Activated gamma-delta T cell (primary cell): ENCODE measurements at places on chromosomes 4 and X.

GRCh38 chr4:113006632-113007031 is 42.8 kb upstream of the ANK2 start:
- DNase-seq = no peak

GRCh38 chr4:148704291-148704690 is 262.1 kb upstream of the NR3C2 start:
- no peak for DNase-seq

- DNase-seq = no peak
Observed at GRCh38 chr4:122701061-122701460, 31.4 kb upstream of the BBS12 start.

GRCh38 chr4:187789078-187789477 is 206.5 kb upstream of the ZFP42 start:
- no peak for DNase-seq

- DNase-seq = no peak
Observed at GRCh38 chr4:142567199-142567598, 278.9 kb downstream of the INPP4B start.

DNA sequence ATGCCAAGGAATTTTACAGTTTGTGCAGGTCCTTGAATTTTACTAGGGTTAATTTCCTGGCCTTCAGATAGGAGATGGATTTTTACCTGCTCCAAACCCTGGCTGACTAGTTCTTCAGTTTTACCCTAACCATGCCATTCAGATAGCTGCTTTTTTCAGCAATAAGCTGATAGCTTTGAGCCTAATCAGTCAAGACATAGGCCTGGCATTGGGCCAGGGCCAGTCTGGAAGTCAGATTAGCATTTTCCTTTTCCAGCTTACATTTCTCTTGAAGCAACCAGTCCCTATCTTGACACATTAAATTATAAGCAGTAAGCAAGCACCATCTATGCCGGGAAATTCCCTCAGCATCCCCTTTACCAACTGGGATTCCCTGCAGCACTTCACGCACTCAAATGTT is 177.1 kb downstream of the ADGRA3 start:
- no peak for DNase-seq

GRCh38 chr4:52659722-52660261 is 691 bp upstream of the USP46 start:
- DNase-seq = peak; percentile 13

DNA sequence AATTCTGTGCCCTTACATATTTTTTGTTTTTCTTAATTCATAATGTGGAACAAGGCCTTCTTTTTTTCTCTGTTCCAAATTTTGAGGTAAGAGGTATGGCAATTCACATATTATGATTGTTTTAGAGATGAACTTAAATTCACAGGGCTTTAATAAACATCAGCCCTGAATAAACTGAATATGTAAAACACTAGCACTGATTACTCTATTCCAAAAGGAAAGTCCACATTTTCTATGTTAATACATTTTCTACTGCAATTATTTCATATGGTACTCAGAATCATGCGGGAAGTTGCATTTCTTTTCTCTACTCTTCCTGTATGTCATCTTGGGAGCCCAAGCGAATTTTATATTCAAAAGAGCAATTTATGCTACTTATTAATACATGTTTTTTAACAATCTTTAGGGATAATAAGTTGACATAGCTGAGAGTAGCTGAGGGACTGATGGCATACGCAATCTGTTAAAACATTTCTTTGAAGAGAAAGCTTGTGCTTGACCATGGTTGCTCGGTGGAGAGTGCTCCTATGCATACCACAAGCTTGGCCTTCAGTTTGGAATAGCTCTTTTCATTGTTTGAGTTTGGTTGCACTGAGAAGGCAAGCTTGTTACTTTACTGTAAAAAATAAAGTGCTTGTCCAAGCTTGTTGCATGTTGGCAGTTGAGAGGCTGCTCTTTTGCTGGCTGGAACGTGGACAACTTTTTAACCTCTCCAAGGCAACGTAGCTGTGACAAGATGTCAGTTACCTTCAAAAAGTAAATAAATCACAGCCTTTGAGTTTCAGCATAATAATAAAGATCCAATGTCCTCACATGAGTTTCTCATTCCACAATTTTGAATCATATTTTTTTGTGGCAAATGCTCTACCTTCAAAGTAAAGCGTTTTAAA is 196.3 kb upstream of the SPRY1 start:
- DNase-seq = no peak

GRCh38 chr4:98517218-98518021 is 141.0 kb downstream of the TSPAN5 start:
- no peak for DNase-seq

- no peak for DNase-seq
Observed at GRCh38 chr4:185950891-185951290, 118.1 kb upstream of the TLR3 start.

DNA sequence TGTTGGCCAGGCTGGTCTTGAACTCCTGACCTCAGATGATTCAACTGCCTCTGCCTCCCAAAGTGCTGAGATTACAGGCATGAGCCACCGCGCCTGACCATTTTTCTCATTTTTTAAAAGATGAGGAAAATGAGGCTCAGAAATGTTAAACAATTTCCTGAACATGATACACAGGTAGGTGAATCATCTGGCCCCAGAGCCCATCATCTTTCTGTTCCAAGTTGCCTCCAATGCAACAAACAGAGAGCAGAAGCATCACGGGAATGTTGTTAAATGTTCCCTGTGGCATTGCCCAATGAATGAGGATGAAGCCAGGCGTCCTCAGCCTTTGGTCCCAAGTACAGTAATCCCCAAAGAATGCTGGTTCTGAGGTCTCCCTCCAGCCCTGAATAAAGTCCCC is 31.3 kb upstream of the ANXA5 start:
- DNase-seq = no peak

DNA sequence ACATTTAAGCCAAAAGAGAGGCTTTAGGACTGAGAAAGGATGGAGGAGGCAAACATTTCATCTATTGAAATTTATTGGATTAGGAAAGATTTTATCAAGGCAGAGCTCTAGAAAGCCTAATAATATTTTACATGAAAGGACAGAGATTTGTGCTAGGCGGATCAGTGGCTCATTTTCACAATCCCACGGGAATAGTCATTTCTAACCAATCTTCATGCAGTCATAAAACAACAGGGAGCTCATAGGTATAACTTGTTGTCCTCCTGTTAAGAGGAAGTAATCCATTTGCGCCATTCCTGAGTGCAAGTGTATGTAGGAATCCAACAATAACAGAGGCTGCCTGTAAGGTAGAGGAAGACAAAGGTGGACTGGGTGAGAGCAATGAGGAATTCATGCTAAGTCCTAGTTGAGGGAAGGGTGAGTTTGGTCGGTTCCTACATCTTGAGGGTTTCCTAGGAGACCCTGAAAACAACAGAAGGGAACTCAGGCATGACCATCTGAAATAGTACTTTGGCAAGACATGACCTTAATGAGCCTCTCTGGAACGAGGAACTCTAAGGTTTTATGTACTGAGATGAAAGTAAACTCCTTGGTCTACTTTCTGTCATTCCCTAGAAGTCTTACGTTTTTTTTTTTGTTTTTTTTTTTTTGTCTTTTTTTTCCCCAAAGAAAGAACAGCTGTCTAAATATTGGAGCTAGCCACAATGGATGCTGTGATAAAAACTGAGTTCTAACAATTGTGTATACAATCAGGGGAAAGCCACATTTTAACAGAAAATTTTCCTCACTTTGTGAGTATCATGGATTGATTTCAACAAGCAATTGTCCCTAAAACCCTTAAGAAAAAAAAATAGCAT is 89.7 kb downstream of the GEMIN8 start:
- no peak for DNase-seq

DNA sequence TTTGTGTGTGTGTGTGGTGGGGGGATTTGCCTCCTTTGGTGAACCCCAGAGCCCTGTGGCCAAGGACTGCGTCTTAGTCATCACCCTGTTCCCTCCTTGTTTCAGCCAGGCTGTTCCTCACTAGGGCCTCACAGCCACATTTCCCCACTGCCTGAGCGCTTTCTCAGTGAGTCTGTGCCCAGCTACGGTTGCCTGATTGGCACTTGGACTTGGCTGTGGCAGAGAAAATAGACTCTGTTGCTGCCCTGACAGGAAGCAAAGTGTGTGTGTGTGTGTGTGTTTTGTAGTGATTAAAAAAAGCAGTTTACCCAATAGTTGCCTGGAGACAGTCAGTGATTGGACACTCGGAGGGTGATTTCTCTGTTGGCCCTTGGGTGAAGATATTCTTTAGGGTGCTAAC is 113.0 kb downstream of the UCHL1 start:
- DNase-seq = no peak

DNA sequence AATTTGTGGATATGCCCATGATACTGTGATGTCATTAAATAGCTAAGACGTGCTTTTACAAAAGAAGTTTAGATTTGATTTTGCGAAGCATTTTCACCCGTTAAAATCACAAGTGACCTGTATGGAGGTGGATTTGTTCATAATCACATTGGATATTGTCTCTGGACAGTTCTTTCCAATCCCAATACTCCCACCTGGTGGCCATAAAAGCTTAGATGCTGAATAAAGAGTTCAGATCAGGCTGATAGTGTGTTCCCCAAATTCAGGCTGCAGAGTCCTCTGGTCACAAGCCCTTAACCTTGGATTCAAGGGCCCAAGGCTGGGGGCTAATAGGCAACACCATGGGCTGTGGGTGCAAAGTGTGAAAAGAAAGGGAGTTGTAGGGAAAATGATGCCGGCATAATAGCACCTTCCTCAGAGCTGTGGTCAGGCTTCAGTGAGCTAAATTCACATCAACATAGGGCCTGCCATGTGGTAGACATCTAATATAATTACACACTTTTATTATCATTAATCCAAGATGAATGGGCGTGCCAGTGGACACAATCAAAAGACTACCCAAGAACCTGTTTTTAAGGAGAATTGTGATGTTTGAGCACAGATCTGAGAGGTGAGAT is 28.1 kb downstream of the SMIM43 start:
- no peak for DNase-seq

- DNase-seq = no peak
Observed at GRCh38 chr4:47251348-47252135, 212.0 kb downstream of the COMMD8 start.

GRCh38 chr4:117783716-117784115 is 250.6 kb upstream of the NDST3 start:
- no peak for DNase-seq

DNA sequence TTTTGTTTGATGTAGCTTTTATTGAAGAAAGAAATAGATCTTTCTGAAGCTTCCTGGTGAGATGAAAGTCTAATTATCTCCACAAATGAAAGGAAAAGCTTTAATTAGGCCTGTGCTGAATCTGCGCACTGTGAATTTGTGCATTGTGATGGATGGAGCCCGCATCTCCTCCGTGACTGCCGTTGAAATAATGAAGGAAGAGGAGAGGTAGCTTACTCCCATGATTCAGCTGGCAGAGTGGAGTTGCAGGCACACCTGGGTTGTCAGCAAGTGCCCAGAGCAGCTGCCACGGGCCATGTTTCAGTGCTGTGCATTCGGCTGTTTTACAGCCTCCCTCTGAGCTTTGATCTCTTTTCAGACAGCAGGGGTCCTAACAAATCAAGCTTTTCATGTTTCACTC is 735.3 kb upstream of the TENM3 start:
- no peak for DNase-seq

- DNase-seq = no peak
Observed at GRCh38 chr4:47615385-47615784, 130.3 kb downstream of the ATP10D start.

DNA sequence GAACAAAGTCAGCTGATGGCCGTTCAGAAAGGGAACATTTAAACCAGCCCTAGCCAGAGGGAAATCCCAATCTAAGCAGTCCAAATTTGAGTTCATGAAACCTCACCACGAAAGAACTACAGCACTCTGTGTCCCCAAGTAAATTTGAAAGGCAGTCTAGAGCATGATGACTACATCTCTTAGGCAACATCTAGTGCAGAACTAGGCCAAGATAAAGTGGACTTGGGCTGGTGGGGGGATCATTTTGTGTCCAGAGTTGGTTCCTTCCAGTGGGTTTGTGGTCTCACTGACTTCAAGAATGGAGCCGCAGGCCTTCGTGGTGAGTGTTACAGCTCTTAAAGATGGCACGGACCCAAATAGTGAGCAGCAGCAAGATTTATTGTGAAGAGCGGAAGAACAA is 64.9 kb downstream of the KLHL4 start:
- DNase-seq = no peak

GRCh38 chr4:74878323-74878722 is 54.6 kb upstream of the PARM1 start:
- DNase-seq = no peak

DNA sequence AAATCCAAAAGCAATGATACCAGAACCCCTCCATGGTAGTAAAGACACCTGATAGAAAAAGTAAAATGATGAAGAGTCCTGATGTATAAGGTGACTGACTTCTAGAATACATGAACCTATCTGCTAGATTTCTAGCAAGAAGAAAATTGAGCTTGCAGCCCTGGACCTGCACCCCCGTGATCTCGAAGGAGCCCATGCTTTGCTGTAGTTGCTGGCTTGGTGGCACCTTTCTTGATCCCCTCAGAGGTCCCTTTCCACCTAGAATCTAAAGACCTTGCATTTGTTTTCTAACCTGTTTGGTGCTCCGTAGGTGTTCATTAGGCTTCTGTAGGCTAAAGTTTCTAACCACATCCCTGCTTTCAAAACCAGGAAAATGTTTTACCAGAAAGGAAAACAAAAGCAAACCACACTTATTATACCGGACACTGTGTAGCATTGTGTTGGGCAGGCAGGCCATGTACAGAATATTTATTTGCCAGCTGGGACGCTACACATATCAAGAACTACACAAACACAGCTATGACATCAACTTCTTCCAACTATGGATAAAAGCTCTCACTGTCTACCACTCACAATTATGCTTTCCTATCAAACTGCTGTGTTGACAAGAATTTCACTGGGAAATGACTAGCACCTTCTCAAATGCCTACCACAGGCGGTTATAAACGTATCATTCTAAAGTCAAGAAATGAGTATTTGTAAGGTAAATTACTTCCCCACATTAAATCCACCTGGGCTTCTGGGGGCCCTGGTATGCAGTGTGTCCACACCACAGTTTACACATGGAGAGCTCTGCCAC is 316.2 kb downstream of the UNC5C start:
- DNase-seq = no peak

DNA sequence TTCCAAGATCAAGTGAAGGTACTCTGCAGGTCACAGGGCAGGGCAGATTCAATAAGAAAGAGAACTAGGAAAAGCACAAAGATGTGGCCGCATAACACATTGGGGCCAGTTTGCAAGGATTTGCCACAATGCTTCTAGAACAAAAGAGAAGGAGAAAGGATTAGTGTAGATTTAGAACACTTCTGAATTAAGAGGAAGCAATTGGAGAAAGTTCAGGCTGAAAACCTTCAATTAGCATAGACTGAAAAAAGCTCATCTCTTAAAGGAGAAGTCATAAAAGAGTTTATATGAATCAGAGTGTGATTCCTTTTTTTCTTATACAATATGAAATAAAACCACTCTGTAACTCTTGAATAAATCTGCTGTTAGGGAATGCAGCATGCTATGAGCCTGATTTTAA is 215.6 kb upstream of the FAT1 start:
- no peak for DNase-seq

- no peak for DNase-seq
Observed at GRCh38 chrX:13478740-13479451, 90.5 kb upstream of the EGFL6 start.

GRCh38 chr4:1226144-1226481 is 22.8 kb downstream of the CTBP1 start:
- no peak for DNase-seq

GRCh38 chr4:186132577-186133242 is 28.2 kb downstream of the FAM149A start:
- DNase-seq = no peak

- DNase-seq = no peak
Observed at GRCh38 chr4:182549356-182549755, 306.2 kb downstream of the TENM3 start.
